ENCODE measurements at places on chromosomes 4 and X. TPM values are rescaled to one million over a fixed set of nuclear protein-coding genes. Genes with fewer than 3 reads are reported as not detected.

GRCh38 chrX:116306218-116306617 lies 130.2 kb upstream of the SLC6A14 start:
- no peak overlapping the region for H3K27ac ChIP-seq
- no peaks in the 10 kb centered on the region for H3K4me1 ChIP-seq
- no peaks in the 10 kb centered on the region for H3K27me3 ChIP-seq

The DIAPH2 gene
- 12.4 TPM for total RNA-seq

- no peaks in the 10 kb centered on the region for H3K4me1 ChIP-seq
- no peaks in the 10 kb centered on the region for H3K36me3 ChIP-seq
- H3K27me3 ChIP-seq, result no peaks in the 10 kb centered on the region
- no peak overlapping the region for H3K27ac ChIP-seq
Observed at GRCh38 chr4:11597506-11597905, 168.8 kb upstream of the HS3ST1 start.

GRCh38 chr4:43238008-43238407 lies 345.5 kb downstream of the GRXCR1 start:
- H3K27ac ChIP-seq, result no peak overlapping the region
- no peak for DNase-seq
- no peak overlapping the region for H3K4me3 ChIP-seq
- no peaks in the 10 kb centered on the region for H3K27me3 ChIP-seq
- H3K36me3 ChIP-seq, result peaks cover 2% of the 10 kb centered on the region
- no peaks in the 10 kb centered on the region for H3K4me1 ChIP-seq

- no peaks in the 10 kb centered on the region for H3K36me3 ChIP-seq
- DNase-seq, result no peak
- peaks cover 2% of the 10 kb centered on the region for H3K27me3 ChIP-seq
- no peaks in the 10 kb centered on the region for H3K4me1 ChIP-seq
- no peak overlapping the region for H3K27ac ChIP-seq
Observed at GRCh38 chrX:69389101-69389501, 115.0 kb upstream of the NALF2 start.

- H3K27ac ChIP-seq, result no peak overlapping the region
- no peaks in the 10 kb centered on the region for H3K36me3 ChIP-seq
- H3K4me1 ChIP-seq, result no peaks in the 10 kb centered on the region
Observed at GRCh38 chrX:25285598-25285997, 269.8 kb upstream of the ARX start.

GRCh38 chr4:140151699-140152012 lies 2.3 kb downstream of the MAML3 start:
- peak overlapping the region; percentile 86 for H3K4me3 ChIP-seq
- peaks cover 21% of the 10 kb centered on the region for H3K27me3 ChIP-seq
- H3K36me3 ChIP-seq, result peaks cover 1% of the 10 kb centered on the region
- H3K4me1 ChIP-seq, result peaks cover 24% of the 10 kb centered on the region
- DNase-seq, result peak; percentile 73

The TCP11X2 gene
- total RNA-seq, result not detected

The RGN gene
- total RNA-seq, result not detected

- no peaks in the 10 kb centered on the region for H3K36me3 ChIP-seq
- peaks cover 6% of the 10 kb centered on the region for H3K27me3 ChIP-seq
- no peak for DNase-seq
- no peak overlapping the region for H3K27ac ChIP-seq
- no peaks in the 10 kb centered on the region for H3K4me1 ChIP-seq
Observed at GRCh38 chr4:71163317-71163716, 169.9 kb downstream of the DCK start.

GRCh38 chr4:7429069-7429416 lies 5.7 kb downstream of the PSAPL1 start:
- H3K36me3 ChIP-seq, result no peaks in the 10 kb centered on the region
- DNase-seq, result no peak
- H3K4me1 ChIP-seq, result no peaks in the 10 kb centered on the region
- H3K27me3 ChIP-seq, result no peaks in the 10 kb centered on the region
